ENCODE measurements at places on chromosomes 4 and X. TPM values are rescaled to one million over a fixed set of nuclear protein-coding genes. Genes with fewer than 3 reads are reported as not detected.

IQCM gene
- total RNA-seq: not detected

IL15 gene
- 0.13 TPM for total RNA-seq

PHOX2B gene
- total RNA-seq: not detected

TLR6 gene
- 7.8 TPM for total RNA-seq

TCEAL2 gene
- total RNA-seq: not detected

ARHGEF6 gene
- 3.3 TPM for total RNA-seq

CT83 gene
- 0.83 TPM for total RNA-seq

C4orf17 gene
- total RNA-seq: not detected

TMEM255A gene
- total RNA-seq: 27.2 TPM

TIGD2 gene
- total RNA-seq: 15.2 TPM

CXCL8 gene
- 11.5 TPM for total RNA-seq

TNIP3 gene
- total RNA-seq: not detected

KIF4A gene
- 18.2 TPM for total RNA-seq

ANXA10 gene
- total RNA-seq: not detected

SPATA4 gene
- total RNA-seq: not detected

HELT gene
- not detected for total RNA-seq

SPP1 gene
- 1,422 TPM for total RNA-seq

ADH1A gene
- total RNA-seq: not detected

STBD1 gene
- 0.29 TPM for total RNA-seq

PORCN gene
- 13.7 TPM for total RNA-seq

CT45A9 gene
- not detected for total RNA-seq

MAOB gene
- not detected for total RNA-seq

UPF3B gene
- 4.5 TPM for total RNA-seq

SATL1 gene
- not detected for total RNA-seq

OPHN1 gene
- 72.0 TPM for total RNA-seq

PCDH7 gene
- total RNA-seq: 40.5 TPM

KLHL8 gene
- 7.6 TPM for total RNA-seq

SNCA gene
- 179 TPM for total RNA-seq

TMPRSS11F gene
- total RNA-seq: 0.18 TPM

CSAG3 gene
- total RNA-seq: 8.9 TPM

CXXC4 gene
- total RNA-seq: 1.7 TPM

AREG gene
- 1.2 TPM for total RNA-seq

PCDH10 gene
- 0.08 TPM for total RNA-seq

TREX2 gene
- 0.40 TPM for total RNA-seq

ENOPH1 gene
- 54.9 TPM for total RNA-seq

F8A2 gene
- total RNA-seq: not detected

GPR50 gene
- total RNA-seq: not detected

Measured in SK-MEL-5 (cell line).